ENCODE measurements at places on chromosomes 12 and 14.

- peak; percentile 40 for DNase-seq
- H3K27ac ChIP-seq, result peak overlapping the region; percentile 19
- no peaks in the 10 kb centered on the region for H3K27me3 ChIP-seq
- H3K4me3 ChIP-seq, result no peak overlapping the region
- peaks cover 35% of the 10 kb centered on the region for H3K36me3 ChIP-seq
These were observed 69.6 kb downstream of the NT5DC3 start for GRCh38 chr12:103771466-103771865.

GRCh38 chr12:53097564-53098353 lies at the start of gene IGFBP6:
Gene IGFBP6, plus strand, starts transcription at chr12:53097667. Its CDS starts 51 bp downstream, at chr12:53097718.
- no peaks in the 10 kb centered on the region for H3K27me3 ChIP-seq
- peak within 1 kb of the TSS; percentile 83 for H3K4me3 ChIP-seq
- DNase-seq, result peak; percentile 87
- peaks cover 50% of the 10 kb centered on the region for H3K4me1 ChIP-seq
- H3K36me3 ChIP-seq, result peaks cover 23% of the 10 kb centered on the region

GRCh38 chr12:1553987-1554982 lies 40.1 kb downstream of the FBXL14 start:
- no peak overlapping the region for H3K27ac ChIP-seq
- DNase-seq, result no peak
- no peaks in the 10 kb centered on the region for H3K36me3 ChIP-seq
- no peaks in the 10 kb centered on the region for H3K4me1 ChIP-seq
- H3K4me3 ChIP-seq, result no peak overlapping the region
- no peaks in the 10 kb centered on the region for H3K27me3 ChIP-seq

DNA sequence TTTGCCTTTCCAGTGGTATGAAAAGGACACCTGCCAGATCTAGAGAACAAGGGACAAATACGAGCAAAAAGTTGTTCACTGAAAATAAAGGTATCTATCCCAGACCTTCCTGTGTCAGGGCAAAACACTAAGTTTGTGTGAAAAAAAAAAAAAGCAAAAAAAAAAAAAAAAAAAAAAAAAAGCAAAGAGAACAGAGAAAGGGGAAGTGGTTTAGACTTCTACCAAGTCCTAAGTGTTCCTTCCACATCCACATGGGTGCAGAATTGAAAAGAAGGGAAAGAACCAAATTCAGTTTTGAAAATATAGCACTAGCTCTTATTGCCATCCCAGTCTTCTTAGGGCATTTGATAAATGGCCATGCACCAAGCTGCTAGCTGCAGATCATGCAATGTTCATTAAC lies 41.7 kb downstream of the ZCRB1 start:
- H3K4me3 ChIP-seq, result no peak overlapping the region
- DNase-seq, result no peak
- H3K4me1 ChIP-seq, result no peaks in the 10 kb centered on the region

DNA sequence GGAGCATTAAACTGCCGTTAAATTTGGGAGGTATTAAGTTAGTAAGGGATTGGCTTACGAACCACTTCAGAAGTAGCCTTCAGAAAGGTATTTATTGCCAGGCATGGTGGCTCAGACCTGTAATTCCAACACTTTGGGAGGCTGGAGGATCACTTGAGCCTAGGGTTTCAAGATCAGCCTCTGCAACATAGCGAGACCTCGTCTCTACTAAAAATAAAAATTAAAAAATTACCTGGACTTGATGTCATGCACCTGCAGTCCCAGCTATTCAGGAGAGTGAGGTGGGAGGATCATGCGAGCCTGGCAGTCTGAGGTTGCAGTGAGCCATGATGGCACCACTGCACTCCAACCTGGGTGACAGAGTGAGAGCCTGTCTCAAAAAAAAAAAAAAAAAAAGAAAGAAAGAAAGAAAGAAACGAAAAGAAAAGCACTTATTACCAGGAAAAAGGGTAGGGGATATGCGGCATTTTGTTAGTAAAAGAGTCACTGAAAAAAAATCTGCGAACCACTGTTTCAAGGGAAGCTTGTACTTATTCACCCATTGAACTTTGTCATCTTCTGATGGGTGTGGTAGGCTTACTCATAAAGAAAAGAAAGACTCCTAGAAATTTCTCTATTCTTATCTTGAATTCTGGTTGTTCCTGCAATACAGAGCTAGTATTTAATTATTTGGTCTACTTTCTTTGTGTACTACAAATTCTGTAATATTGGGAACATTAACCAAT lies 33.6 kb upstream of the PLEKHA5 start:
- DNase-seq, result no peak
- no peak overlapping the region for H3K27ac ChIP-seq
- H3K4me1 ChIP-seq, result no peaks in the 10 kb centered on the region
- H3K4me3 ChIP-seq, result no peak overlapping the region

- DNase-seq, result no peak
- no peaks in the 10 kb centered on the region for H3K27me3 ChIP-seq
- H3K4me3 ChIP-seq, result no peak overlapping the region
- H3K27ac ChIP-seq, result no peak overlapping the region
- H3K36me3 ChIP-seq, result no peaks in the 10 kb centered on the region
These were observed 24.5 kb downstream of the SLC16A7 start for GRCh38 chr12:59620326-59620725.

GRCh38 chr12:31431721-31432240 lies 105.8 kb upstream of the SINHCAF start:
- no peak for DNase-seq
- no peaks in the 10 kb centered on the region for H3K36me3 ChIP-seq
- H3K27me3 ChIP-seq, result no peaks in the 10 kb centered on the region
- no peak overlapping the region for H3K4me3 ChIP-seq

- H3K27me3 ChIP-seq, result no peaks in the 10 kb centered on the region
- H3K4me1 ChIP-seq, result peaks cover 98% of the 10 kb centered on the region
These were observed 40.6 kb downstream of the ACTN1 start for GRCh38 chr14:68938271-68939150.

DNA sequence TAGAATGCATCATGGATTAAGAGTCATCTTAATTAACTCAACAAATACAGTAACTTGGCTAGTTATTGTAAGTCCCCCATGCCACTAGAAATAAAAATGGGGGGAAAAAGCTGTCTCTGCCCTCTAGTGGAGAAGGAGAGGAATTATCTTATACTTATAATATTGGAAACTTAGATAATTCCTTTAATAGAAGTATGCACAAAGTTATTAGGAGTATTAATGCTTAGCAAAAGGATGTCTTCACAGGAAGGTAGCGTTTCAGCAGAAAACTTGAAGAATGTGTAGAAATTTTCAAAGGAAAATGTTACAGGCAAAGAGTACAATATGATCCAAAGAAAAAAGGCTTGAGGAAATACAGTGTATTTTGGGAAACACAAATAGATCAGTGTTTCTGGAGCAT lies 19.8 kb downstream of the OR5AU1 start:
- H3K36me3 ChIP-seq, result no peaks in the 10 kb centered on the region
- no peaks in the 10 kb centered on the region for H3K4me1 ChIP-seq
- H3K27me3 ChIP-seq, result no peaks in the 10 kb centered on the region
- H3K27ac ChIP-seq, result no peak overlapping the region

GRCh38 chr12:88733008-88733407 lies 152.7 kb upstream of the KITLG start:
- H3K4me3 ChIP-seq, result no peak overlapping the region
- H3K4me1 ChIP-seq, result no peaks in the 10 kb centered on the region
- H3K36me3 ChIP-seq, result no peaks in the 10 kb centered on the region
- H3K27me3 ChIP-seq, result no peaks in the 10 kb centered on the region
- no peak for DNase-seq
- no peak overlapping the region for H3K27ac ChIP-seq

DNA sequence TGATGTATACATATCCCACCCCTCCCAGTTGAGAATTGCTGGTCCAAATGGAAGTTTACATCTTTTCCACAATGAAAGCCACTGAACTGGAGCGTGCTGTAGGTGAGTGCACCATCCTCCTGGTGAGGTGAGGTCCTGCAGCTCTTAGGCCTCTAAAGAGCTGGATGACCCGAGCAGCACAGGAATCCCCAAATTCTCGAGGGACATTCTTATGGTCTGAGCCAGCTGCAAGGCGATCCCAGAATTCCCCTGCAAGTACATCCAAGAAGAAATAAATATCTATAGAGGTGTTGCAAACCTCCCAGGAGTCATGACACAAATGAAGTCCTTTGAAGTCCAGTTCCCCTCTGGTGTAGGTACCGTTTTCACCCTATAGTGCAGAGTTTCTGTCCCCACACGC lies 24.0 kb downstream of the TMEM132C start:
- H3K4me1 ChIP-seq, result no peaks in the 10 kb centered on the region
- no peaks in the 10 kb centered on the region for H3K36me3 ChIP-seq
- no peak overlapping the region for H3K27ac ChIP-seq
- no peak for DNase-seq
- H3K27me3 ChIP-seq, result no peaks in the 10 kb centered on the region

DNA sequence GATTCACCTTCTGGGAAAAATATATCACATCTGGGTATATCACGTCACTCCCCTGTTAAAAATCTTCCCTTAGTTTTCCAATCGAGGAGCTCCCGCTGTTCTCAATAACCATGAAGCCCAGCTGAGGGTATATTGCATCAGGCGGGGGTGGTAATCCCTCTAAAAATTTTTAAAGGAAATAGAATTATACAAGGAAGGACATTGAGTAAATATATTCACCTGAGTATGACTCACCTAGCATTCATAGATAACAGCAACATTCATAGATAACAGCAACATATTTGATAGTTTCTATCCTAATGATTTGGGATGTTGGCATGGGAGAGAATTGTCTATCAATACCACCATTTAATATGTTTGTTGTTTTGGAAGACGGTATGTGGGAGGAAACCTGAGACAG lies 473.6 kb downstream of the RMST start:
- H3K36me3 ChIP-seq, result no peaks in the 10 kb centered on the region
- DNase-seq, result no peak
- no peak overlapping the region for H3K4me3 ChIP-seq
- no peaks in the 10 kb centered on the region for H3K27me3 ChIP-seq

GRCh38 chr12:90299666-90300065 lies 591.0 kb upstream of the ATP2B1 start:
- H3K36me3 ChIP-seq, result no peaks in the 10 kb centered on the region
- no peak for DNase-seq
- H3K27ac ChIP-seq, result no peak overlapping the region

DNA sequence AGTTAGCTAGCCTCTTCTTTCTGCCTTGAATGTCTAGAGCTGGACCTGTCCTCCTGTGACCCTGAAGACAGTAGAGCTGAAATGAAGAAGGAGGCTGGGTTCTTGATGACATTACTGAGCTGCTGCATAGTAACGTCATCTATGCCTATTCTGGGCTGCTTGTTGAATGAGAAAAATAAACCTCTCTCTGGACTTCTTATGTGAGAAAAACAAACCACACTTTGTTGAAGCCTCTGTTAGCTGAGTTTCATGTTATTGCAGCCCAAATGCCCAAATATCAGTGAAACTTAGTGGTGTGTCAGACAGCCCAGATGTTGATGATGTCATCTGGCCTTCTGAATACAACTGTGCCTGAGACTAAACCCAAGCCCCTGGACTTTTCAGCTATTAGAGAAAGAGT lies 67.0 kb upstream of the MAX start:
- no peak overlapping the region for H3K4me3 ChIP-seq
- no peaks in the 10 kb centered on the region for H3K4me1 ChIP-seq
- DNase-seq, result no peak

GRCh38 chr12:97288531-97288930 lies 174.1 kb upstream of the RMST start:
- H3K4me3 ChIP-seq, result no peak overlapping the region
- H3K4me1 ChIP-seq, result no peaks in the 10 kb centered on the region
- H3K36me3 ChIP-seq, result no peaks in the 10 kb centered on the region
- no peak overlapping the region for H3K27ac ChIP-seq
- no peaks in the 10 kb centered on the region for H3K27me3 ChIP-seq

GRCh38 chr14:85358136-85358785 lies 171.7 kb upstream of the FLRT2 start:
- H3K4me1 ChIP-seq, result no peaks in the 10 kb centered on the region
- no peaks in the 10 kb centered on the region for H3K27me3 ChIP-seq
- no peak overlapping the region for H3K4me3 ChIP-seq
- H3K36me3 ChIP-seq, result no peaks in the 10 kb centered on the region
- no peak for DNase-seq

- no peak for DNase-seq
- peaks cover 23% of the 10 kb centered on the region for H3K4me1 ChIP-seq
- H3K27me3 ChIP-seq, result peaks cover 23% of the 10 kb centered on the region
- no peak within 1 kb of the TSS for H3K4me3 ChIP-seq
These were observed at the start of gene KRT7 for GRCh38 chr12:52232674-52233461. Gene KRT7, plus strand, starts transcription at chr12:52233243. Its CDS starts 54 bp downstream, at chr12:52233297.

DNA sequence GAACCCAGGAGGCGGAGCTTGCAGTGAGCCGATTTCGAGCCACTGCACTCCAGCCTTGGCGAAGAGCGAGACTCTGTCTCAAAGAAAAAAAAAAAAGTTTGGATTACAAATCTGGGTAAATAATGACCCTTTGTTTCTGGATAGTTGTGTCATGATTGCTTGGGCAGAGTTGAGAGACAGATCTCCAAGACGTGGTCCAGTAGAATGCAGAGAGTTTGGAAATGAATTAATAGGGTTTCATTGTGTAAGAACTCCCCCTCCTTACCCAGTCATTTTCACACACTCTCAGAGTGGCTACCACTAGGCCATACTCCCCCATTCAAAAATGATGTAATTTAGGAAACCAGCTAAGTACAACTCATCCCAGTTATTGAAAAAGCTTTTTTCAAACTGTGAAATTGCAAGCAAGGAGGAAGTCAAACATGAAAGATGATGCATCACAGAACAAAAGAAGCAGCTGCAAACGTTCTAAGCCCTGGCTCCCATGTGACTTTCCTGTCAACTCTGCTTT lies 1331.9 kb downstream of the AACS start:
- no peaks in the 10 kb centered on the region for H3K36me3 ChIP-seq
- no peak overlapping the region for H3K27ac ChIP-seq
- no peak overlapping the region for H3K4me3 ChIP-seq

GRCh38 chr12:93758801-93759373 lies 81.7 kb downstream of the CRADD start:
- no peaks in the 10 kb centered on the region for H3K27me3 ChIP-seq
- no peaks in the 10 kb centered on the region for H3K36me3 ChIP-seq
- no peak overlapping the region for H3K4me3 ChIP-seq
- H3K4me1 ChIP-seq, result peaks cover 20% of the 10 kb centered on the region

DNA sequence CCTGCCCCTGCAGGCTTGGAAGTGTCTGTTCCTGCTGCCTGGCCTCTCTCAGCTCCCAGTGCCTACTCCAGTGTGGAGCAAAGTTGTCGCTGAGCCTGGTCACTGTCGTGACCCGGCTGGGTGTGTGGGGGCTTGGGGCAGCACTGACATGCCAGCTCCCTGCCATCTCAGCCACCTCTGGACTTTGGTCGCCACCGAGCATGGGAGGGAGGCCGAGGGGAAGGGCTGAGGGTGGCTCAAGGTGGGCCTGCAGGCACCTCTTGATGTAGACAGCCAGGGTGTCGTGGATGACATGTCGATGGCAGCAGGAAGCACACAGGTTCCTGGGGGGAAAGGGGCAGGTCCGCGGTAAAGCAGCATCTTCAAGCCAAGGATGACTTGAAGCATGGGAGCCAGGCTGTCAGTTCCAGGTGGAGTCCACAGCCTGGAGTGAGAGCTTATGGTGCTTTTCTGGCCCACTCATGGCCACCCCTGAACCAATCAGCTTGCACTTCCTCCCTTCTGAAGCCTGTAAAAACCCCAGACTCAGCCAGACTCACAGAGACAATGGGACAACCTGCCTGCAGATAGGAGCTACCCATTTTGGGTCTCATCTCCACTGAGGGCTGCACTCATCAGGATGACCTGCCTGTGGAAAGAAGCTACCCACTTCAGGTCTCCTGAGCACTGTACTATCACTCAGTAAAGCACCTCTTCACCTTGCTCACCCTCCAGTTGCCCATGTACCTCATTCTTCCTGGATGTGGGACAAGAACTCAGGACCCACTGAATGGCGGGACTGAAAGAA lies 210.1 kb downstream of the MON2 start:
- no peak overlapping the region for H3K27ac ChIP-seq
- DNase-seq, result no peak
- no peak overlapping the region for H3K4me3 ChIP-seq
- H3K4me1 ChIP-seq, result no peaks in the 10 kb centered on the region
- no peaks in the 10 kb centered on the region for H3K27me3 ChIP-seq

All from tibial artery (tissue), 4 donors.